ENCODE measurements at places on chromosomes 12 and 14. TPM values are rescaled to one million over a fixed set of nuclear protein-coding genes. Genes with fewer than 3 reads are reported as not detected.

GRCh38 chr14:93944348-93945069 lies 17.4 kb downstream of the FAM181A start:
- DNase-seq = no peak

- peak; percentile 9 for DNase-seq
Observed at GRCh38 chr14:26870722-26871617, 273.1 kb upstream of the NOVA1 start.

DNA sequence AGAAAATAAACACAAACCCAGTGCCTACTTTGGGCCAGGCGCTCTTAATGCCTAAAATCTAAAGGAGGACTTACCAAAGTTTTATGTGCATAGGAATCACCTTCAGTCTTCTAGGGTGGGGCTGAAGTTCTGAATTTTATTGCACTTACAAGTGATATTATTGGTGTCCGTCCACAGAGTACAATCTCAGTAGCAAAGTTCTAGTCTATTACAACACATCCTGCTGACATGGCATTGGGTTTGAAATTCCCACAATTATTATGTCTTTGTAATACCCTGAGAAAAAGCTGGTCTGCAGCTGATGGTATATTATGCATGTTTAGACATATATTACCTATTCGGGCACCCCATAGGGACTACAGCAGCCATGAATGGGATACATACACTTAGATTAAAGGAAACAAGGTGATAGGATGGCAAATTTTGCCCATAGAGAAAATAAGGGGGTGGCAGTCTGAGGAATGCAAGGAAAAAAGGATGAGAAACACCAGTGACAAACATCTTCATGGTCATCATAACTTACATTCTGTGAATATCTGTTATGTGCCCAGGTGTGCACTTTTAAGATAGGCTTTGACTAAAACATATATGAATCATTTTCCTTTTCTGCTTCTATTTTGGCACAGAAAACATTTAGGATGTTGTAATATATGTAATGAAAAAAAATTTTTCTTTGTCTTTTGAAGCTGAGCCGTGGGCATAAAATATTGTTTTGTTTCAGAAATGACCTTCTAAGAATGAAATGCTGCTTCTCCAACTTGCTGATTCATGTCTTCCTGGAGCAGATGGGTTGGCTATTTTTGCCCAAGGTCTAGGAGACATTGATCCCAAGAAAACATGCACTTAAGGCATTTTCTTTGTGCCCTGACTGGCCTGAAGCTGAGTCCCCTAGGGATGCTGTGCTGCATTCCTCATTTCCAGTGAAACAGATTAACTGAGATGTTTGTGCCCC lies 27.2 kb upstream of the ALG10 start:
- no peak for DNase-seq

DNA sequence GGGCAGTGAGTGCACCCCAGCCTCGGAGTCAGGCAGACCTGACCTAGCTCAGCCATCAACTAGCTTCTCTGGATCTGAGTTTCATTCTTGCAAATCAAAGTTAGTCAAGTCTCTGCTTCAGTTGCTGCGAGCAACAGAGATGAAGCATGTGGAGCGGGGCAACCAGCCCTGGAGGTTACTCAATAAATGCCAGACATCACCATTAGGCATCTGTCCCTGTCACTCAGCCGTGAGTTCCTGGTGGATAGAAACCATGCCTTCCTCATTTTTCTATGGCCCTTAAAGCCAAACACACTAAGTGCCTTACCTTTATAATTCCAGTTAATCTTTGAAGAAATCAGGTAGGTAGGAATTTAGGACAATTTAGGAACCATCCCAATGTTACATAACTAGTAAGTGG lies 19.3 kb downstream of the RFX4 start:
- no peak for DNase-seq

DNA sequence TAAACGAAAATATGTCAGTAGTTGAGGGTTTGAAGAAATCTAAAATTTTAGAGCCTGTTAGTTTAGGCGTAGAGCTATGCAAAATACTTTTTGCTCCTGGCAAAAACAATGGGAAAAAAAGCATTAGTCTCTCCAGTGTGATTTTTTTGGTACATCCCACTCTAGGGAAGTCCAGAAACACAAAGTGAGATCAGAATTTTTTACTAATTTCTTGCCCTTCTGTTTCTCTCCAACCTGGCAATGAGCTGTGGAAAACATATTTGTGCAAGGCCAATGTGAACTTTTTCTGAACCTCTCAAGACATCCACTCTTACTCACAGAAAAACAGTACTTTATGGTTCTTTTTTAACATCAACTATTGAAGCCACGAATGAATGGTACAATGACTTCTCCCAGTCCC lies 56.9 kb upstream of the DCN start:
- DNase-seq = no peak

DNA sequence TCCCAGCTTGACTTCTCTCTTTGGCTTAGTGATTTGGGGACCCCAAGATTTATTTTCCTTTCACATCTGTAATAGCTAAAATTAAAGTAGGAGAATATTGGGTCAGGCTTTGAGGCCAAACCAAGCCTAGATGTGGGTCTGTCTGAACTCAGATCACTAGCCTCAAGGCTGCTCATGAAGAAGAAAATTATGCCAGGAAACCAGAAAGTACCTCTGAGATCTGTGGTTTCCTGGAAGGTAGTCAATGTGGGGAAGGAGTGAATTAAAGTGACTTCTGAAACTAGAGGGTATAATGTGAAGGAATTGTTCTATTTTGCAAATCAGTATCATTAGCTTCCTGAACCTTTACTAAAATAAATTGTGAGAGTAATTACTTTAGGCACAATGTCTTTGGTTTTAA lies 13.4 kb upstream of the CLEC12A start:
- DNase-seq = no peak

GRCh38 chr14:95722525-95723190 lies 8.7 kb upstream of the TCL1A start:
- DNase-seq = no peak

- DNase-seq = no peak
Observed at GRCh38 chr14:69314327-69314726, 54.4 kb downstream of the GALNT16 start.

GRCh38 chr14:99684410-99684934 lies 374 bp downstream of the CYP46A1 start:
- no peak for DNase-seq

DNA sequence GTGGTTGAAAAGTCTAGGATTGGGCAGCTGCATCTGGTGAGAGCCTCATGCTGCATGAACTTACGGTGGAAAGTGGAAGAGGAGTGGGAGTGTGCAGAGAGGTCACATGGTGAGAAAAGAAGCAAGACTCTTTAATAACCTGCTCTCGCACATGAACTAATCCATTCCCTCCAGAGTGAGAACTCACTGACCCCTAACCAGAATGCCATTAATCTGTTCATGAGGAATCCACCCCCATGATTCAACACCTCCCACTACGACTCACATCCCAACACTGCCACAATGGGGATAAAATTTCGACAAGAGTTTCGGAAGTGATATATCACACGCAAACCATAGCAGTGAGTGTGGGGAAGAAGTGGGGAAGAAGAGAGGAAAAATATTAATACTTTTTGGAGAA lies 377.4 kb downstream of the NAV3 start:
- no peak for DNase-seq

GRCh38 chr12:102232446-102232845 lies 34.8 kb upstream of the PMCH start:
- no peak for DNase-seq

DNA sequence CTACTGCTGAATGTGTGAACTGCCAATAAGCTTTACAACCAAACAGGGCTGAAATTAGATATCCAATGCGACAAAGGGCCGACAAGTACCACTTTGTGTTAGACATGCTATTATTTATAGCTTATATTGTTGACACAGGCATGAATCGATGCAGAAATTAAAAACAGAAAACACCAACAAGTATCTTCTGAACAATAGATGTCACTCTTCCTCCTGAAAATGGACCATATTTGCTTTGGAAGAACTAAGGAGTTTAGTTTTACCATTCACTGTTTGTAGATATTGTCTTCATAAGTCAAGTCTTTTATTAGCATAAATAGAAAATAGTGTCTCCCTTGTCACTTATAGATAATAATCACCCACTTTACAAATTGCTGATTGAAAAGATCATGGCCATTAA lies 86.5 kb downstream of the LRIG3 start:
- DNase-seq = peak; percentile 27

DNA sequence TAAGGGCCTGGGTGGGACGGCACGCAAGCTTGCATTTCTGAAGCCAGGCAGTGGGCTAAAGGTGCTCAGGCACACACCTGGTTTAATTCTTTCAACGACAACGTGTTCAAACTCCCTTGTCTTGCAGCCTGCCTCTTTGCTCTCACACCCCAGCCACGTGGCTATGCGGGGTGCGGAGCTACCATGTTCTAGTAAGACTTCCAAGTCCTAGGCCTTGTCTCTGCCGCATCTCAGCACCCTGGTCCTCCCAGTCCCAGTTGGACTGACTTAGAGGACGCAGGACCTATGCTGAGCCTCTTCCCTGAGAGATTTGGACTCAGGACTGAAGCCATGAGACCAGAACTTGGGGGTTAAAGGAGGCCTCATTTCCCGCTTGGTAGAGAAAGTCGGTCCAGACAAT lies 62.2 kb downstream of the CLMN start:
- DNase-seq = no peak

GRCh38 chr12:47556261-47557030 lies 149.4 kb downstream of the RPAP3 start:
- DNase-seq = no peak

DNA sequence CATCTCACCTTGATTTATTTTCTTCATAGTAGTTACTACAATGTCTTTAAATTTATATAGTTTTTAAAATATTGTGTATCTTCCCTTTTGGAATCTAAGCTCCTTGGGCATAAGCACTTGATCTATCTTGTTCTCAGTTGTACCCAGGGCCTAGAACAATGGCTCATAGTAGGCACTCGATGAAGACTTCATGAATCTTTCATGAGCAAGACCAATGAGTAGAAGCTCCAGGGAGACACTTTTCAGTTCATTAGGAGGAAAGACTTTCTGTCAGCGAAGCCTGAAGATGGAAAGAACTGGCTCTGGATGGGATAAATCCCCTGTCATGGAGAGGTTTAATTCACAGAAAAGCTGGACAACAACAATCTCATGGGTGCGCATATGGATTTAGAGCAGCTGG lies 140.2 kb upstream of the CRY1 start:
- DNase-seq = no peak

GRCh38 chr12:121520586-121521086 lies 60.2 kb downstream of the KDM2B start:
- no peak for DNase-seq

The PPP1R36 gene
- total RNA-seq = not detected

The NEUROD4 gene
- total RNA-seq = not detected

The OLR1 gene
- not detected for total RNA-seq

The EIF4B gene
- total RNA-seq = 995 TPM

The TSPAN19 gene
- 0.69 TPM for total RNA-seq

The ARHGAP9 gene
- not detected for total RNA-seq

The CLEC14A gene
- not detected for total RNA-seq

The GPR132 gene
- not detected for total RNA-seq
